ENCODE measurements at places on chromosomes 4 and X.

DNA sequence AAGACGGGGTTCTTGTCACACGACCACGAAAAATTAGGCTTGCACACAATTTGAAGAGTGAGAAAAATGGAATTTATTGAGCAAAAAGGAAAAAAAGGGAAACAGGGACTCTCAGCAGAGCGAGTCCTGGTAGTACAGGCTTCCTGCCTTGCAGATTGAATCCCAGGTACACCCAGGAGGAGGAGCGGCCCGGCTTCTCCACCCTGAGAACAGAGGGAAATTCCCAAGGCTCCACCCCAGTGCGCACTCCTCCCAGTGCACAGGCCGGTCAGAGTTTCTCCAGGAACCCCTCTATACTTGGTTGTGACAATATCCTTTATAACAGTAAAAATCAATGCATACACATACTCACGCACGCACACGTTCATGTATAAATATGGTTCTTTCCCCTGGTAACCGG is 22.0 kb downstream of the SLC4A4 start:
- DNase-seq: no peak

- no peak for DNase-seq
Measured at GRCh38 chrX:51931566-51932150, 38.2 kb downstream of the MAGED1 start.

DNA sequence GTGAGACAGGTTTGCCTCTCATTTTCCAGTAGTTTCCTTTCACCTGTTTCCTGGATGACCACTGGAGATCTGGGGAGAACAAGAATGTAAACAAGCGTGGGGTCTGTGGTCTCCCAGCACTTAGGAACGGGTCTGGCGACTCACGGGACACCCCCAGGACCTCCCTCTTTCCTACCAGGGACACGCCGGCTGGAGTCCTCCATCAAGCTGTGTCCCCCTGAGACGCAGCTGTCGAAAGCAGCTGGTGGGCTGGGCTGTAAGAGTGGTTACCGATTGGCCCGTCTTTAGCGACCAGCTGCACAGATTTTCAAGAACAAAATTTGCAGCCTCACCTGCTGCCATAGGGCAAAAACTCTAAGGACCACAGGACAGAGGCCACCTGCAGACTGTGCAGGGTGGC is 11.9 kb downstream of the LRPAP1 start:
- DNase-seq: no peak

GRCh38 chr4:161496-162284 is 37.4 kb downstream of the ZNF718 start:
- no peak for DNase-seq

DNA sequence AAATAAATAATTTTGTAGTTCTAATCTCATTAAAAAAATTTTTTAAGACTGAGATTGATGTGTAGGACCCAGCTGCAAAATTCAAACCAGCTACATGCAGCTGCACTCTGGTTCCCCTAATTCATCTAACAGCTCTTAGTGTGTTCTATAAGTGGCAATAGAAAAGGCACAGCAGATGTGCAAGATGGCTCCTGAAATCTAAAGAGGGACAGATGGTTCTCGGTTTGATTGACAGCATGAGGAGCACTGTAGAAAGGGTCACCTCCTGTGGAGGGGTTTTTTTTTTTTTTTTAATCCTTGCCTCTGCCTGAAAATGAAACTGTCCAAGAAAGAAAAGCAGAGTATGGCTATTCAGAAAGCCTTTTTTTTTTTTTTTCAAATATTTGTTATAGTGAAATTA is 16.9 kb upstream of the OCIAD1 start:
- no peak for DNase-seq

DNA sequence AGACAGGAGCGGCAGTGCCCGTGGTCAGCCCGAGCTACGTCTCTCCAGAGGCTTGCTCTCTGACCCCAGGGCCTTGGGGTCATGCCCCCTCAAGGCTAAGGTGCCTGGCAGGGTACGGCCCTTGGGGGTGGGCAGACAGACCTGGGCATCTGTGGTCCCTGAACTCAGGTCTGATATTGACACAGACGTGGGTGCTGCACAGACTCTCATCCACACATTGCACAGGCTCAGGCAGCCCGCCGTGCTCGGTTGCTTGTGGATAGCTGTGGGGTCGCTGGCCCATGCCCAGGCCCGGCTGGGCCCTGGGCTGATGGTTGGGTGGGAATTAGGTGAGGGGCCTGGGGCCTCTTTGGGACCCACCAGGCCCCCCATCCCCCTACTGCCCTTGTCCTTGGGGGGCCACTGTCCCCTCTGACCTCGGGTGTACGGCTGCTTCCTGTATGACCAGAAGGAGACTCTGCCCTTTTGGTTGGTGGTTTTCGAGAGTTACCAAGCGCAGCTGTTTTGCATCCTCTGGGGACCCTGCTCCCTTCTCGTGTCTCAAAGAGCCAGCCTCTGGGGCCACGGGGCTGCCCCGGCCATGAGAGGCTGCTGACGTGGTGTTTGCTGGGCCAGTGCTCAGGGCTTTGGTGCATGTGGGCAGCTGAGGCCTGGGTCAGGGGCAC is 10.1 kb downstream of the FGFRL1 start:
- no peak for DNase-seq

DNA sequence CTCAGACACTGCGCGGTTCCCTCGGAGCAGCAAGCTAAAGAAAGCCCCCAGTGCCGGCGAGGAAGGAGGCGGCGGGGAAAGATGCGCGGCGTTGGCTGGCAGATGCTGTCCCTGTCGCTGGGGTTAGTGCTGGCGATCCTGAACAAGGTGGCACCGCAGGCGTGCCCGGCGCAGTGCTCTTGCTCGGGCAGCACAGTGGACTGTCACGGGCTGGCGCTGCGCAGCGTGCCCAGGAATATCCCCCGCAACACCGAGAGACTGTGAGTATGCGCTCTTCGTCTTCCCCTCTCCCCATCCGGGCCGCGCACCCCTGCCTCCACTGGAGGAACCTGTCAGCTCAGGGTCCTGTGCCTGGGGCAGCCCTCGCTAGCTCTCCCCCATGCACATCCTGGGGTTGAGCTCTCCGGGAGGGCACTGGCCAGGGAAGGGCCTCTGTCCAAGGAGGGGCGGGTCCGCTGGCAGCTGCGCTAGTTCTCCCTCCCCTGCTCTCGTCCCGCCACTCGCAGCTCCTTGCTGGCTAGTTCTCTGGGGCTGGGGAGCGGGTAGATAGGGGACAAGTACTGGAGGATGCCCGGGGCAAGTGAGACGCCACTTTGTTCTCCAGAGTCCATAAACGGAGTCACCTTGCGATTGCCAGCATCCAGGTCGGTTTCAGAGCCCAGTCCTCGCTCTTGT is 2.2 kb downstream of the SLIT2 start:
- DNase-seq: no peak

DNA sequence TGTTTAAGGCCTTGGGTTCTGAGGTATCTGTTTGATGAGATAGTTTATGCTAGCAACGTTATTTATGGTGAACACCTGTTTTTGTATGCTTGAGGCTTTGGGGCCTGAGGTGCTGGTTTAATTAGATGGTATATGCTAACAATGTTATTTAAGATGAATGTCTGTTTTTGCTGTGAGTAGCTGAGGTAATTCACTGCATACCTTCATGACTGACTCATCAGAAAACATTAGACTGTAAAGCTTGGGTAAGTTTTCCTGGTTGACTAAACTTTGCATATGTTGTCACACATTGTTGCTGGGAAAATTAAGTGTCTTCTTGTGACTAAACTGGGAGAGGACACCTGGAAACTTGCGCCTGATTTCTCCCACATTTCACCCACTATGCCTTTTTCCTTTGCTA is 1026.6 kb downstream of the RAPGEF2 start:
- no peak for DNase-seq

- no peak for DNase-seq
Measured at GRCh38 chr4:172109466-172109865, 296.3 kb downstream of the GALNTL6 start.

DNA sequence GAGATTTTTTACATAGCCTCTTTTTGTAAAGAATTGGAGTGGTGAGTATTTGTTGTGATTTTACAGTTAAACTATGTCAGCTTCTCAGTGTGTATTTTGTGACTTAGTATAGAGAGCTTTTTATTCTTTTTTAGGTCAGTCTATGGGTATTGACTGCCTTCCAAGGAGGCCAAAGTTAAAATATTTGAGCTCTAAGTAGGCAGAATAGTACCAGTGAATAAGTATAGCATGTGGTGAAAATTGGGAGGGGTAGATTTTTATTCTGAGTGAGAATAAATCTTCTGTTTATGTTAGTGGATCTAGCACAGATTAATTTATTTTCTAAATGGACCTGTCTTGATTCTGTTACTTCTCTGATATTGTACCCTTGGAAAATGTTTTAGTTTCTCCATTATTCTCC is 37.5 kb downstream of the HERC3 start:
- no peak for DNase-seq

GRCh38 chr4:81664079-81664478 is 192.4 kb upstream of the RASGEF1B start:
- no peak for DNase-seq

DNA sequence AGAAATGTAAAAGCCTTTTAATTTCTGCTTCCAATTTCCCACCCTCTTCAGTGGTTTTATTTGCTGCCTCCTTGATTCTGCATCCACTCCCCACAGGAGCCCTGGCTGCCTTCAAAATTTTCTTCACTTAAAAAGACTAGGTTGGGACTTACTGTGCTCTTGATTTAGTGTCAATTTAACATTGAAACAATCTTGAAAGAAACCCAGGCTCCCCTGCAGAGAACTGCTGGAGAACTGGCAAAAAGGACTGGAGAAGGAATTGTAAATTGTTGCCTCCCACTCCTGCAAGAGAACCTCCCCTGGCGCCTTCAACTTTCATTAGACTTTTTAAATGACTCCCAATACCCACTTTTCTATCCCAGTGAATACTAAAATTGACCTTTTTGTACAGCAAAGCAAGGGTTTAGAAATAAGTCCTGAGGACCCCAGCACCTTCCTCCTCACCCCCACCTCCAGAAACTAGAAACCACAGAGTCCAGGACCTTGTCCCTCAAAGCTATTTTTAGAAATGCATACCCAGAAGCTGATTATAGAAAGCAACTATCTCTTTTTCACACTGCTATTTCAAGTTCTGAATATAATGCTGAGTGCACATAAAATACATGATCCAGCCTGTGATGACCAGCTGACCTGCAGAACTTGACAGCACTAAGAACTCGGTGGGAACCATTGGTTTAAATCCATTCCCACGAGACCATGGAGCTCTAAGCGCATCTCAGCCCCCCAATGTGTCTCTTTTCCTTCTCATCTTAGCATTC is 155.5 kb downstream of the INPP4B start:
- DNase-seq: no peak

DNA sequence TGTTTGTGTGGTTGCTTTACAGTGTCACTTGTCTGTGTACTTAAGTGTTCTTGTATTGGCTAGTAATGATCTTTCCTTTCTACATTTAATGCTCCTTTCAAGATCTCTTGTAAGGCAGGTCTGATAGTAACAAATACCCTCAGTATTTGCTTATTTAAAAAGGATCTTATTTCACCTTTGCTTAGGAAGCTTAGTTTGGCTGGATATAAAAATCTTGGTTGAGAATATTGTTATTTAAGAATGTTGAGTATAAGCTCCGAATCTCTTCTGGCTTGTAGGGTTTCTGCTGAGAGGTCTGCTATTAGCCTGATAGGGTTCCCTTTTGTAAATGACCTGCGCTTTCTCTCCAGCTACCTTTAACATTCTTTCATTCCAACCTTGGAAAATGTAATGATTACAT is 35.7 kb downstream of the LCORL start:
- no peak for DNase-seq

DNA sequence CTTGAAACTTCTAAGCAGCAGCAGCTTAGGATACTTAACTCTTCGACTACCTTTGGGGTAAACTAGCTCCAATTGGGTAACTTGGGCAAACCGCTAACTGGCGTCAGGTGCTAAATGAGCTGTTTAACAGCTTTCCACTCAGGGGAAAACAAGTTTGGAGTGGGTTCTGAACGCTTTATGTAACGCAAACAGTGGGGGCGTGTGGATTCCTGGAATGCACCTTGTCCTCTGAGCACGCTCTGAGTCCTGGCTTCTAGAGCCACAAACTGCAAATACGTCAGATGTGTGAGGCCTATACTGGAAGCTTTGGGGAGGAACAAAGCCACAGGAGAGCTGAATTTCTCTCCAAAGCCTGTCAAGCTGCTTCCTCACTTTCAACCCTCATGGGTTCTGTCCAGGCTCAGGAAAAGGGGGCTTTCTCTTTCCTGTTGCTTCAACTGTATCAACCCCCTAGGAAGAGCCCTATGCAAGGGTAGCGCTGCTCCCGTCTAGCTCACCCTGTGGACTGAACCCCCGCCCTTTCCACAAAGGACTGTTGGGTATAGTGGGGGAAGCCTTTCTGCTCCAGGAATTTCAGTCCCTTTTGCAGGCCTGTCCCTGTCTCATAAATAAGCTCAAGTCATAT is 4.5 kb upstream of the WDR1 start:
- DNase-seq: no peak

DNA sequence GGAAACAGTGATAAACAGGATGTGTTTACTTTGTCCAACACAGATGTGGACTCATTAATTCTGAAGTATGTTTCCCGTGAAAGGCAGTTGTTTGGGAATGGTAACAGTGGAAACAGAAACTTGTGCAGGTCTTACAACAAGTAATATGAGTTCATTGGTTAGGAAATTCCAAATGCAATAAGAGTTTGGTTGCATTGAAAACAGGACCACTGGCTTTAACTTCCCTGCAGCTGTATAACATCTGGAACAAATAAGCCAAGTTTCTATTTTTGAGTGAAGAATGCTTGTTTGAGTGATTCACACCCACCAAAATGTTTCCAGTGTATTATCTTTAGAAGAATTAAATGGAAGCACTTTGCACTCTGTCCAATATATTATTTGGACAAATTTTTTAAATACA is 82.4 kb upstream of the BMP3 start:
- DNase-seq: no peak

- peak; percentile 22 for DNase-seq
Measured at GRCh38 chr4:7431696-7432530, 2.8 kb downstream of the PSAPL1 start.

GRCh38 chrX:24117258-24117657 is 32.3 kb upstream of the ZFX start:
- no peak for DNase-seq

- no peak for DNase-seq
Measured at GRCh38 chrX:99973572-99974226, 436.4 kb downstream of the PCDH19 start.

- DNase-seq: no peak
Measured at GRCh38 chr4:98838977-98839618, 89.8 kb downstream of the EIF4E start.

GRCh38 chr4:82421796-82422560 is 8.3 kb downstream of the HNRNPDL start:
- DNase-seq: no peak

DNA sequence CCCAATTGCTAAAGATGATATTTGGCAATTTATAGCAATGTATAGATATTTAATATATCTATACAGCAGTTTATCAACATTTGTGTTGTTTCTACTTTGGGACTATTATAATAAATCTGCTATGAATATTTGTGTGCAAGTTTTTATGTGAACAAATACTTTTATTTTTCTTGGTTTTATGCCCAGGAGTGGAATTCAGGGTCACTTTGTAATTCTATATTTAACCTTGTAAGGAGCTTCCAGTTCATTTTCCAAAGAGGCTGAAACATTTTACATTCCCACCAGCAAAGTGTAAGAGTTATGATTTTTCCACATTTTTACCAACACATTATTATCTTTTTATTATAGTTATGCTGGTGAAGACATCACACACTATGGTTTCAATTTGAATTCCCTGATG is 801.3 kb downstream of the PCDH18 start:
- DNase-seq: no peak

- DNase-seq: no peak
Measured at GRCh38 chrX:77404419-77404818, 42.8 kb upstream of the FGF16 start.
